ENCODE measurements at places on chromosomes 5 and 9.

DNA sequence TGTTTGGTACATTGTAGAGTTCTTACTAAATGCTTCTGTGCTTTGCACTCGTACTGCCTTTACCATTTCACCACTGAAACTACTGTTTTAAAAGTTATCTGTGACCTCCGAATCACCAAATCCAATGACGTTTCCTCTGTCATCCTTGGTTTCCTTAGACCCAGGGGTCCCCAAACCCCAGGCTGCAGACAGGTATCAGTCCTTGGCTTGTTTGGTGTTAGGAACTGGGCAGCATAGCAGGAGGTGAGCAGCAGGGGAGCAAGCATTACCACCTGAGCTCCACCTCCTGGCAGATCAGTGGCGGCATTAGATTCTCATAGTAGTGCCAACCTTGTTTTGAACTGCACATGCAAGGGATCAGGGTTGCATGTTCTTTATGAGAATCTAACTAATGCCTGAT lies 26.8 kb upstream of the APC start:
- no peak for DNase-seq

DNA sequence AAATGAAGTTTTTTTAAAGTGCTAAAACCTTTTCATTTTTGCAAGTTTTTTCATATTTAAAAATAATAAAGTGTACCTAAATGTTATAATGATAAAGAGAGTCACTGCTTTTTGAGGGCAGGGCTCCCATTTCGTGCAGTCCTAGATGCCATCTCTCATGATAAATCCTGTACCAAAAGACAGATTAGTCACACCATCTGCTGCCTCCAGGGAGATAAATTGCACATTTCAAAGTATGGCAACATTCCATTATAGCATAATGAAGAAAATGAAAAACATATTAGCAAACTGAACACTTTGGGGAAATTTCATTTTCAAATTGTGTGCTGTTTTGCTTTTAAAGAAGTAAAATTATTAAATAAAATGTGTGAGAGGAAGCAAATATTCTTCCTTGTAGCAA lies 257.2 kb downstream of the KIAA0825 start:
- no peak for DNase-seq

DNA sequence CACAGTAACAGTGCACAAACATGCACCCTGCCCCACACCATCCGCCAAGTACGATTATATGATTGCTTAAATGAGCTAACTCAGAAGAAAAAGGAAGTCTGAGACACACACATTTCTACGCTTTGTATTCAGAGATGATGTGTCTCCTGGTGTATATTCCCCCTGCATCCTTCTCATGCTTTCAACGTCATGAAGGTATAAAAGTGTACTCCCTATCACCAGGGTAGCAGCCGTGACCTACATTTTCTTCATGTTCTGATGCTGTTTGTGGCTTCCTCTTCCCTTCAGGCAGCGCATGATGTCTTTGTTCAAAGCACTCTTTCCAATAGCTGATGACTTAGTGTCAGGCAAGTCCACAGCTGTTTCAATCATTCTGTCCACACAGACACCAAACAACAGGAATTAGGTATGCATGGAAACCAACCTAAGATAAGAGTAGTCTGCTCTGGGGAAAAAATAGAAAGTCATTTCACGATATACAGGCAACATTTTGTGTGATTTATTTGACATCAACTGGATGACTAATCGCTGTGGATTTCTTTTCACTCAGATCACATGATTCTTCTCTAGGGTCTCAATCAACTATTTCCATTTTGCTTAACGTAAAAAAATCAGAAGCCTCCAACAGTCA lies 269.4 kb upstream of the PTGER4 start:
- peak; percentile 96 for DNase-seq

DNA sequence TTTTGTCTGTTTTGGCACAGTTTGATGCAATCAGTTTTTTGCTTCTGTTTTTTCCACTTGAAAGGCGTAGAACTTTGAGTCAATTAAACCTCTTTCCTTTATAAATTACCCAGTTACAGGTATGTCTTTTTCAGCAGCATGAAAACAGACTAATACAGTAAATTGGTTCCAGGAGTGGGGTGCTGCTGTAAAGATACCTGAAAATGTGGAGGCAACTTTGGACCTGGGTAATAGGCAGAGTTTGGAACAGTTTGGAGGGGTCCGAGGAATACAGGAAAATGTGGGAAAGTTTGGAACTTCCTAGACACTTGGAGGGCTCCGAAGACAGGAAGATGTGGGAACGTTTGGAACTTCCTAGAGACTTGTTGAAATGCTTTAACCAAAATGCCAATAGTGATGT lies 2022.2 kb downstream of the MAT2B start:
- DNase-seq = no peak

- DNase-seq = no peak
Measured at GRCh38 chr9:93292288-93292615, 108.3 kb downstream of the WNK2 start.

DNA sequence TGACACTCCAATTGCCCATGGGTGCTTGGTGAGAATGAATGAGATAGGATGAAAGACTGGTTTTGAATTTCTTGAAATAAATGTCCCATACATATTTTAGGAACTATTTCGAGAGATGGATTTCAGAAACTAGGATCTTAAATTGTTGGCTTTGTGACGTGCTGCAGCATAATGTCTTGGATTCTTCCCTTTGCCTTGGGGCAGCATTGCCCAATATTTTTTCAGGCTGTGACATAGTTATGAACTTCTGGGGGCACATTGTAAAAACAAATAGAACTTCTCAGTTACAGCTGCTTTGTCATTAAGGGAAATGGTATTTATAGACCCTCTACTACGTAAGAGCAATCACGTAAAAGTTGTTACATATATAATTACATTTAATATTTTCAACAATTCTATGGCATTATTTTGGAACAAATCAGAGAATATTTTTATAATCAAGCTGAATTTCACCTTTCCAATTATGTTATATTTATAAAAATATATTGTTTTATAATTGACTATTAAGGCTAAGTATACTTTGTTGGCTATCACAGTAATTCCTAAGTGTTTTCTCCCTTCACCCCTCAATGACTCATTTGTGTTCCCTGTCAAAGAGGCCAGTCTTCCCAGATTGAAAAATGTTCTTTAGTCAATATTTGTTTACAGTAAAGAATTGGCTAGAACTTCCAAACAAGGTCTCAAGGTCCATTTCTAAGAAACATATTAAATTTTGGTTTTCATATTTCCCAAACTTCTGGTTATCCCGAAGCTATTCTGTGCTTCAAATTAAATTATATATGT lies 1388.3 kb upstream of the ACO1 start:
- no peak for DNase-seq

DNA sequence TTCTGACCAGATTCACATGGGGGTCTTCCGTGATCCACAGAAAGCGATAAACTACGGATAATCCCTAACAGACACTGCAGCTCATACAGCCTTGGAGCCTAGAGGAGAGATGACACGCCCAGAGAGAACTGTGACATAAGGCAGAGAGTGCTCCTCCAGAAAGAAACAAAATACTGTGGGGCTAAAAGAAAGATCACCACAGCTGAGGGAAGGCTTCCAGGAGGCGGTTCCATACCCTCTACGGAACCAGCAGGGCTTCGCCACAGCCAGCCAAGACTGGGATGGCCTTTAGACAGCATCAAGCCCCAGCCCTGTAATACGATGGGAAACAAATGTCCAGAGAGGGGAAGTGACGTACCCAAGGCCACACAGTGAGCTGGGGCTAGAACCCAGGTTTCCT lies 19.3 kb downstream of the GPX3 start:
- no peak for DNase-seq

- no peak for DNase-seq
Measured at GRCh38 chr5:169772688-169773087, 135.6 kb downstream of the DOCK2 start.

All from CD4-positive, alpha-beta T cell treated with Interleukin-4 for 4 hours (primary cell).